ENCODE measurements at places on chromosomes 5 and 9. TPM values are rescaled to one million over a fixed set of nuclear protein-coding genes. Genes with fewer than 3 reads are reported as not detected.

Gene SETD9
- total RNA-seq = 15.8 TPM

Gene SPINK4
- not detected for total RNA-seq

Gene C1QTNF3
- 9.0 TPM for total RNA-seq

Gene PCDHA10
- 47.7 TPM for total RNA-seq

Gene GFM2
- 44.8 TPM for total RNA-seq

Gene PDE8B
- 1.1 TPM for total RNA-seq

Gene GPR21
- total RNA-seq = 3.8 TPM

Gene PHYHD1
- total RNA-seq = 4.4 TPM

Gene AGXT2
- total RNA-seq = not detected

Gene SV2C
- total RNA-seq = 17.8 TPM

Gene IL5
- total RNA-seq = not detected

Gene BDP1
- 37.0 TPM for total RNA-seq

Gene SHC3
- 0.83 TPM for total RNA-seq

Gene OR1L8
- not detected for total RNA-seq

Gene CDC20B
- total RNA-seq = 0.34 TPM

Gene ANKRD34B
- not detected for total RNA-seq

Gene DND1
- 5.4 TPM for total RNA-seq

Gene ADAMTS19
- total RNA-seq = 22.1 TPM

Gene HK3
- total RNA-seq = not detected

Gene GLRA1
- total RNA-seq = 0.22 TPM

Gene ROR2
- total RNA-seq = 51.1 TPM

Gene LEAP2
- 2.5 TPM for total RNA-seq

Gene SLC45A2
- 0.76 TPM for total RNA-seq

Gene NR5A1
- not detected for total RNA-seq

Gene PCDHGC3
- total RNA-seq = 40.1 TPM

Gene LCP2
- not detected for total RNA-seq

Gene SRA1
- total RNA-seq = 45.0 TPM

Gene PCDHB15
- total RNA-seq = 29.5 TPM

Gene PCDHGA5
- total RNA-seq = 4.6 TPM

Gene KCTD16
- 16.9 TPM for total RNA-seq

Gene SLC6A19
- total RNA-seq = not detected

Gene SNX18
- total RNA-seq = 95.0 TPM

Gene IFNA2
- not detected for total RNA-seq

Gene SOX30
- not detected for total RNA-seq

Gene TRIM36
- total RNA-seq = 99.4 TPM

Gene LCN1
- total RNA-seq = not detected

Gene CNTNAP3
- total RNA-seq = 12.6 TPM

Gene GKAP1
- total RNA-seq = 47.4 TPM

Gene DAB2IP
- 32.9 TPM for total RNA-seq

Gene NUP214
- total RNA-seq = 56.5 TPM

Gene ZDHHC12
- total RNA-seq = 18.2 TPM

Gene BRINP1
- 14.0 TPM for total RNA-seq

Gene MVB12B
- 41.1 TPM for total RNA-seq

Gene PDCD1LG2
- total RNA-seq = not detected

Gene JAKMIP2
- total RNA-seq = 88.2 TPM

Gene PTTG1
- 25.3 TPM for total RNA-seq

Gene ZBED3
- 7.0 TPM for total RNA-seq

Gene TYRP1
- total RNA-seq = not detected

Gene TMC1
- total RNA-seq = not detected

Gene TNFSF15
- total RNA-seq = not detected

Data from glutamatergic neuron (in vitro differentiated cells).